ENCODE measurements at places on chromosomes 11 and 22. TPM values are rescaled to one million over a fixed set of nuclear protein-coding genes. Genes with fewer than 3 reads are reported as not detected.

The CTSD gene
- 1,654 TPM for total RNA-seq

The DCPS gene
- total RNA-seq = 12.3 TPM

The CRYBB1 gene
- total RNA-seq = not detected

The NLRP10 gene
- not detected for total RNA-seq

The LYVE1 gene
- not detected for total RNA-seq

The INS gene
- not detected for total RNA-seq

The MB gene
- total RNA-seq = 5.3 TPM

The MMP12 gene
- not detected for total RNA-seq

The APLNR gene
- not detected for total RNA-seq

The KRTAP5-7 gene
- not detected for total RNA-seq

The NOL12 gene
- 107 TPM for total RNA-seq

The RGL4 gene
- total RNA-seq = not detected

The OR8G5 gene
- total RNA-seq = not detected

The SCGB1C1 gene
- not detected for total RNA-seq

The PGAP2 gene
- 26.6 TPM for total RNA-seq

The GPR83 gene
- not detected for total RNA-seq

The SCGB2A2 gene
- not detected for total RNA-seq

The TRPM5 gene
- total RNA-seq = not detected

The MTA2 gene
- total RNA-seq = 107 TPM

The BLID gene
- total RNA-seq = not detected

The PHLDB1 gene
- 26.6 TPM for total RNA-seq

The OR4X2 gene
- total RNA-seq = not detected

The LIF gene
- total RNA-seq = 35.8 TPM

The MS4A6A gene
- total RNA-seq = not detected

The ACTN3 gene
- total RNA-seq = not detected

All from Caki2 (cell line).